ENCODE measurements at places on chromosomes 7 and 10.

- DNase-seq = no peak
These were observed 1.2 kb upstream of the NOM1 start for GRCh38 chr7:156948361-156948760.

DNA sequence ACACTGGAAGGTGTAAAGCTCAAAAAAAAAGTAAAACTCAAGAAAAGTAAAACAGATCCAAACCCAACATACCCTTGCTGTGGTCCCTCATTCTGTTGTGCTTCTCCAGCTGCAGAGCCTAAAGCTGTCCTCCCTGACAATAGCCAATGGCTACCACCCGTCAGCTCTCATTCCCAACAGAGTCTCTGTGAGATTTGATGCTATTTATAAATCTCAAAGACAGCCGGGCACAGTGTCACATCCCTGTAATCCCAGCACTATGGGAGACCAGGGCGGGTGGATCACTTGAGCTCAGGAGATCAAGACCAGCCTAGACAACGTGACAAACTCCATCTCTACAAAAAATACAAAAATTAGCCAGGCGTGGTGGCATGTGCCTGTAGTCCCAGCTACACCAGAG lies 116.0 kb downstream of the KMT2E start:
- no peak for DNase-seq

DNA sequence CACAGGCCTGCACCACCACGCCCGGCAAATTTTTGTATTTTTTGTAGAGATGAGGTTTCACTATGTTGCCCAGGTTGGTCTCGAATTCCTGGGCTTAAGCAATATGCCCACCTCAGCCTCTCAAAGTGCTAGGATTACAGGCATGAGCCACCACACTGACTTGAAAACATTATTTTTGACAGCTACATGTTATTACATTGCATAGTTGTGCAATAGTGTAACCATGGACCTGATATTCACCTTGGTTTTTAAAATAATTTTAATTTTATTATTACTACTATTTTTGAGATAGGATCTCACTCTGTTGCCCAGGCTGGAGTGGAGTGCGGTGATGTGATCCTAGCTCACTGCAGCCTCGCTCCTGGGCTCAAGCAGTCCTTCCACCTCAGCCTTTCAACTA lies 18.4 kb downstream of the AKAP9 start:
- DNase-seq = no peak

GRCh38 chr10:36591436-36591835 lies 534.0 kb upstream of the ANKRD30A start:
- no peak for DNase-seq

GRCh38 chr7:120994512-120995410 lies 6.2 kb downstream of the CPED1 start:
- no peak for DNase-seq

DNA sequence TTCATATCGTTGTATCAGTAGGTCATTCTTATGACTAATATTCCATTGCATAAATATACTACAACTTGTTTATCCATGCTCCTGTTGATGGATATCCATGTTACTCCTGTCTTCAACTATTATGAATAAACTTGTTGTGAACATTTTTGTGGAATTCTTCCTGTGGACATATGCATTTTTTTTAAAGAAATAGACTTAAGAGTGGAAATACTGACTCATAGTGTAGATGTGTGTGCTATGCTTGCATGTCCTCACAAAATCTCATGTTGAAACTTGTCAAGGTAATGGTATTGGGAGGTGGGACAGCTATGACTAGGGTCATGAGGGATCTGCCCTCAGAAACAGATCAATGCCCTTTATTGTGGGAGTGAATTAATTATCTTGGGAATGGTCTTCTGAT lies 240.5 kb upstream of the PRSS58 start:
- no peak for DNase-seq

GRCh38 chr10:27625452-27626211 lies 120.0 kb downstream of the MKX start:
- no peak for DNase-seq

DNA sequence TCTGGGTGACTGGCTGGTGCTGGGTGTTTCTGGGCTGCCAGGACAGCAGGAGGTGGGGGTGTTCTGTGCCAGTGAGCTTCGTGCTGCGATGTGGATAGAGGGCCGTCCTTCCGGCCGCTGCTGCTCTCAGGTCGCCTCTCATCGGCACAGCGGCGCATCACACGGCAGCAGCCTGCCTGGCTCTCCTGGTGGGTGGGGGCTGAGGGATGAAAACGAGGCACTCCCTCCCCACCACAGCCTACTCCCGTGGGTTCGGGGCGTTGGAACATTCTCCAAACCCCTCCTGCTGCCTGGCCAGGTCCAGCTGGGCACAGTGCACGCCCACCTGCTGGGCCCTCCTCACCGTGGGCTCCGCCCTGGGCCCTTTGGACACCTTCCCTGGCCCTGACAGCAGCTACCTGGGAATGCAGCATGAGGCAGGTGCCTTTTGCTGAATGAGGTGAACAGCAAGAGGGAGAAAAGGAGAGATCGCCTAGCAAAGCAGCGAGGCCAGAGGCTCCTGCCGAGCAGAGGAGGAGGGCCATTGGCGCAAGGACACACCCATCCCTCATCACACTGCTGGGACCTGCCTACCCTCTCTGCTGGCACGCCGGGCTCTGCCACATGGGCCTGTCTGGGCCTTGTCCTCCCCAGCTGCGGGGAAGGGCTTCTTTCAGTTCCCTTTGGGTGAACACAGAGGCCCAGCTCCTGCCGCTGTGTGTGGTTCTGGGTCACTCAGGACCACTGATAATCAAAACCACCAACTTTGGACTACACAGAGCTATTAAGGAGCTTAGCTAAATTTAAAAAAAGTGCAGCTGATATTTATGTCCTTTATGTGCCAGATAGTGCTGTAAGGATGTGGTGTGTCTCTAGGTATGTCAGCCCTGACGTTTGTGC lies 33.4 kb downstream of the INPP5A start:
- no peak for DNase-seq

DNA sequence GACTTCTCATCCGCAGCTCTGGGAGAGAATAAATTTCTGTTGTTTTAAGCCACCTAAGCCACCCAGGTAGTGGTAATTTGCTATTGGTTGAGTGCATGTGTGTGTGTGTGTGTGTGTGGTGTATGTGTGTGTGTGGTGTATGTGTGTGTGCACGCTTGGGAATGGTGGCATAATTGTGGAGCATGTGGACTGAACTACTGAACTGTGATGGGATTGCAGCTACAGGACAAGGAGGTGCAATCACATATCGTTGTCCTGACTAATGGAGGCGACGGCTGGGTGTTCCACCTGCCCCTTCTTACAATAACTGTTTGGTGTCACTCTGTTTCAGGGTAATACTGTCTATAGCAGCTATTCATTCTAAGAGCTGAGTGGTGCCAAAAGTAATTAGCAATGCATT lies 448.7 kb upstream of the PFKP start:
- no peak for DNase-seq

- DNase-seq = no peak
These were observed 65.6 kb downstream of the MKI67 start for GRCh38 chr10:128060341-128061250.

- no peak for DNase-seq
These were observed 40.0 kb upstream of the EIF4H start for GRCh38 chr7:74134117-74134620.

GRCh38 chr10:1155791-1156615 lies 99.8 kb downstream of the WDR37 start:
- no peak for DNase-seq

DNA sequence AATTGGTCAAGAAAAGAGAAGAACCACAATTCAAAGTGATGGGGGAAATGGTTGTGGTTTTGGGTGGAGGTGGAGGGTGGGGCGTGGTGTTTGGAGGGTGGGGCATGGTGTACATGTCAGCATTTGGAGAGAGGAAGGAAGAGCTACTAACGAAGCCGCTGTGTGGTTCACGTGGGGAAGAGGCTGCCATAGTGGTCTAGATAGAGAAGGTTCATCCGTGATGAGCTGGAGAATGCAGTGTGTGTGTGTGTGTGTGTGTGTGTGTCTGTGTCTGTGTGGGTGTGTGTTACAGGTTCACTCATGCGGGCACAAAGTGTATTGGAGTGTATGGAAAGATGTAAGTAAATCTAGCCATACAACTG lies 6.1 kb upstream of the VCL start:
- peak; percentile 32 for DNase-seq

GRCh38 chr10:95783741-95784140 lies 27.8 kb downstream of the ENTPD1 start:
- DNase-seq = no peak

- no peak for DNase-seq
These were observed 93.8 kb downstream of the UNCX start for GRCh38 chr7:1326511-1326785.

- no peak for DNase-seq
These were observed 56.6 kb upstream of the PDE1C start for GRCh38 chr7:32126843-32127242.

DNA sequence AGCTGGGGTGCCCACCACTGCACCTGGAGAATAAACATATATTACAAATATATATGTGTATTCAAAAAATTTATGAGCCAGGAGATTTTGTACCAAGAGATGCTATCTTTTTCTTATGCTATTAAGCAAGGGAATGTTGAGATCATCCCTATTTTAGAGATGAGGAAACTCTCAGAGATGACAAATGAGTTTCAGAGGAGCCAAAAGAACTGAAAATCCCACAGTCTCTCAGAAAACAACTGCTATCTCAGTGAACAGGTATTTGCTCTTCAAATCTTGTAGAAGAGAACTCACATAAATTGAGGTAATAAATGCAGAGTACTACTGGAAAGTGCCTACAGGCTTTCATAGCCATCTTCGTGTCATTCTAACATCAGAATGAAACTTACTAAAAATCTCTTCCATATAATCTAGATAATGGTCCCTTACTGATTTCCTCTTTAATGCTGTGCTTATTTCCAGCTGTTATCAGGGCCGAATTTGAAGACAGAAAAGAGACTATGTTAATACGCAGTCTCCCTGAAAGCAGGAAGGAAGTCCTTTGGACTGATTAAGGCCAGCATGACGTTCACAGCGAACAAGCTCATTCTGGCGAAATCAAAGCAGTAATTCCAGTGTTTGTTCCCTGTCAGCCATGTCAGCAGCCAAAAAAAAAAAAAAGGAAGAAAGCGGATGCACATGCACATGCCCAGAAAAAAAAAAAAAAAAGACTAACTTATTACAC lies 29.4 kb upstream of the ANAPC16 start:
- no peak for DNase-seq

- DNase-seq = no peak
These were observed 305.4 kb upstream of the SHH start for GRCh38 chr7:156117542-156118247.
